ENCODE measurements at places on chromosomes 13 and 19. TPM values are rescaled to one million over a fixed set of nuclear protein-coding genes. Genes with fewer than 3 reads are reported as not detected.

- DNase-seq = no peak
- H3K27ac ChIP-seq = no peak overlapping the region
- H3K4me1 ChIP-seq = peaks cover 8% of the 10 kb centered on the region
- peaks cover 27% of the 10 kb centered on the region for H3K27me3 ChIP-seq
- no peak overlapping the region for H3K4me3 ChIP-seq
- no peaks in the 10 kb centered on the region for H3K36me3 ChIP-seq
Measured at GRCh38 chr13:109152311-109152820, 523.0 kb downstream of the MYO16 start.

DNA sequence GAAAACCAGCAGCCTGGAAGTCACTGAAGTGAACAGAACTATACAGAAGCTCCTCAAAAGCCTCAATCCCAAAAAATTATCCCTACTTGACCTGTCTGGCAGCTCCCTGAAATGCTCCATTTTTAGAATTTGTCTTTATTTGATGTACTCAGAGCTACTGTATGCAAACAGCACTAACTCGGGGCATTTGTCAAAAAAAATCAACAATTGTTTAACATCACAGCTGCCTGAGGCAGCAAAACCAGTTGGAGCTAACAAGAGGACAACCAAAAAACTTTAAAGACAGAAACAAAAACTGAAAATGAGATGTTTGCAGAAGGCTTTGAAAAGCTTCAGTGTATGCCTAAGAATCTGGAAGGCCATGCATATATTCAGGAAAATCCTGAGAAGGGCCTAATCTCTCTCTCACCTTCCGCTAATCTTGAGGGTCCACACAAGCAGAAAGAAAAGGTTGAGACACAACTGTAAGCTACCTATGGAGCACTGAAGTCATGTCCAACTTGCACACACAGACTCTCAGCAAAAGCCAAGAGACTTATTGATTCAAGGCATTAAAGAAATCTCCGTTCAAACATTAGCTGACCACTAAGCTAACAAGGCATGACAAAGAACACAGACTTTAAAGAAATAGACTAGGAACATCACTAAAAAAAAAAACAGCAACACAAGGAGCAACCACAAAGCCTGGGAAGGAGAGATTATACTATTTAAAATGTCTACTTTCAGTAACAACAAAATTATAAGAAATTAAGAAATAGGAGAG lies 16.1 kb downstream of the VWA8 start:
- H3K36me3 ChIP-seq = peaks cover 29% of the 10 kb centered on the region
- peak overlapping the region; percentile 1 for H3K4me3 ChIP-seq
- peaks cover 43% of the 10 kb centered on the region for H3K4me1 ChIP-seq
- H3K27me3 ChIP-seq = no peaks in the 10 kb centered on the region
- peak overlapping the region; percentile 77 for H3K27ac ChIP-seq
- DNase-seq = no peak

GRCh38 chr19:47826800-47827199 lies 5.1 kb downstream of the CRX start:
- peaks cover 6% of the 10 kb centered on the region for H3K4me1 ChIP-seq
- no peaks in the 10 kb centered on the region for H3K36me3 ChIP-seq
- H3K4me3 ChIP-seq = no peak overlapping the region
- H3K27ac ChIP-seq = no peak overlapping the region

DNA sequence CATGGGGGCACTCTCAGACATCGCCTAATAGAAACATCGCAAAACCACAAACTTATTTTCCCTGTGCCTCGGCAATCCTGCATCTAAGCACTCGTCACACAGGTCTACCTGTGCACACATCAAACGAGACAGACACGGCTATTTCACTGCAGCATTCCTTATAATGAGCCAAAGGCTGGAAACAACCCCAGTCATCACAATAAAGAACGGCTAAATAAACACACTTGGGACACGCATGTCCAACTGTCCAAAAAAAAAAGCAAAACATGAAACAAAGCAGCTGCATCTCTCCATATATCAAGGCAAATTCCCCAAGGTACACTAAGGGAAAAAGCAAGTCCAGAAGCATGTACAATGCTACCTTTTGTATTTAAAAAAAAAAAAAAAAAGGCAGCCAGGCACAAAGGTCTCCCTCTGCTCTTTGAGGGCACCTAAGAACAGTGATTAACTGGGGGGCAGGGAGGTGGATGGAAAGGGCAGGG lies 27.2 kb upstream of the CCNP start:
- H3K27ac ChIP-seq = no peak overlapping the region
- H3K4me3 ChIP-seq = no peak overlapping the region
- no peak for DNase-seq
- H3K36me3 ChIP-seq = peaks cover 25% of the 10 kb centered on the region
- H3K27me3 ChIP-seq = no peaks in the 10 kb centered on the region

- H3K4me1 ChIP-seq = no peaks in the 10 kb centered on the region
- no peak overlapping the region for H3K27ac ChIP-seq
- H3K36me3 ChIP-seq = no peaks in the 10 kb centered on the region
Measured at GRCh38 chr13:51562011-51562671, 22.1 kb upstream of the WDFY2 start.

DNA sequence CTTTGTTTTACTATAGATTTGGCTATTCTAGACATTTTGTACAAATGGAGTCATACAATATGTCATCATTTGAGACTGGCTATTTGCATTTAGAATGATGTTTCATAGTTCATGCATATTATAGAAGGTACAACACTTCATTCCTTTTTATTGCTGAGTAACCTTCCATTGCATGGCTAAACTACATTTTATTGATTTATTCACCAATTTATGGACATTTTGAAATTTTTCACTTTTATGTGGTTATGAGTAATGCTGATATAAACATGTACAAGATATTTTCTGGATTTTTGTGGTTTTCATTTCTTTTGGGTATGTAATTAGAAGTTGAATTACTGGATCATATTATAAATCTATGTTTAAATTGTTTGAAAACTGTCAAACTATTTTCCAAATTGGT lies 710.3 kb upstream of the SLITRK5 start:
- H3K4me3 ChIP-seq = no peak overlapping the region
- H3K4me1 ChIP-seq = no peaks in the 10 kb centered on the region
- H3K36me3 ChIP-seq = no peaks in the 10 kb centered on the region

DNA sequence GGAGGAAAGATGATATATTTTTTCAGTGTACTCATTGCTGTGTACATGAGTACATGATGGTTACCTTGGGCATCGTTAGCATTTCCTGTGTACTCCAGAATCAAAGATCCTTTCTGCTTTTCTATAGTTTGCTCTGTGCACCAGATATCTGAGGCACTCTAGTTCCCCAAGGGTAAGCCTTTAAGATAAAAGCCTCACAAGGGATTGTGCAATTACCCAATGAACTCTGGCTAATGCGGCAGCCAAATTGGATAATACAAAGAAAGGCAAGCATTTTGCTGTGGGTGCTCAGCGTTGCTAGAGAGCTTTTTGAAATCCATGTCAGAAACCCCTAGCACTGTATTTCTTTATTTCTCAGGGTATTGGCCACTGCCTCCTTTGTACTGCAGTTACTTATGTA lies 2.9 kb downstream of the CYSLTR2 start:
- DNase-seq = no peak
- no peaks in the 10 kb centered on the region for H3K27me3 ChIP-seq
- H3K4me1 ChIP-seq = peaks cover 27% of the 10 kb centered on the region
- H3K36me3 ChIP-seq = no peaks in the 10 kb centered on the region
- no peak overlapping the region for H3K27ac ChIP-seq
- no peak overlapping the region for H3K4me3 ChIP-seq

- no peak overlapping the region for H3K27ac ChIP-seq
- peaks cover 7% of the 10 kb centered on the region for H3K4me1 ChIP-seq
- no peak overlapping the region for H3K4me3 ChIP-seq
- no peaks in the 10 kb centered on the region for H3K27me3 ChIP-seq
- no peaks in the 10 kb centered on the region for H3K36me3 ChIP-seq
Measured at GRCh38 chr13:33262594-33262993, 23.0 kb downstream of the STARD13 start.

DNA sequence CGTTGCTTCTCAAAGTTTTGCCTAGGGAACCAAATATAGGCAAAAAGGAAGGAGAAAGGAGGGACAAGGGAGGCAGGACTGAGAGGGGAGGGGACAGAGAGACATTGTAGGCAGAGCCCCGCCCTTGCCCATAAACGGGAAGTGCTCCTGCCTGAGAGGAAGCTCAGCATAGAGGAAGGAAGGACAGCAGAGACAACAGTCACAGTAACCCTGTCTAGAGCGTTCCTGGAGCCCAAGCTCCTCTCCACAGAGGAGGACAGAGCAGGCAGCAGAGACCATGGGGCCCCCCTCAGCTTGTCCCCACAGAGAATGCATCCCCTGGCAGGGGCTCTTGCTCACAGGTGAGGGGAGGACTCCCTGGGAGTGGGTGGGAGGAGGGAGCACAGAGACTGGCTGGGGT lies at the start of gene CEACAM21:
TSS of gene CEACAM21 (plus strand) at position 169 of the 400 bp plus-strand sequence. CDS start at position 278, 109 bp downstream.
- H3K4me3 ChIP-seq = no peak within 1 kb of the TSS
- no peak for DNase-seq
- H3K27me3 ChIP-seq = peaks cover 8% of the 10 kb centered on the region
- H3K27ac ChIP-seq = no peak within 1 kb of the TSS

The ITM2B gene
- 207 TPM for total RNA-seq

GRCh38 chr19:53634768-53635167 lies 3.0 kb downstream of the DPRX start:
- no peak overlapping the region for H3K4me3 ChIP-seq
- H3K27ac ChIP-seq = no peak overlapping the region
- H3K36me3 ChIP-seq = no peaks in the 10 kb centered on the region
- no peaks in the 10 kb centered on the region for H3K27me3 ChIP-seq
- H3K4me1 ChIP-seq = no peaks in the 10 kb centered on the region
- DNase-seq = no peak

The OSCAR gene
- not detected for total RNA-seq

GRCh38 chr13:99656092-99656745 lies 154.9 kb downstream of the TM9SF2 start:
- H3K27me3 ChIP-seq = peaks cover 11% of the 10 kb centered on the region
- DNase-seq = peak; percentile 70
- no peak overlapping the region for H3K27ac ChIP-seq
- H3K36me3 ChIP-seq = no peaks in the 10 kb centered on the region
- peaks cover 29% of the 10 kb centered on the region for H3K4me1 ChIP-seq

- H3K36me3 ChIP-seq = no peaks in the 10 kb centered on the region
- DNase-seq = no peak
- H3K27ac ChIP-seq = no peak overlapping the region
- H3K4me1 ChIP-seq = no peaks in the 10 kb centered on the region
- peaks cover 9% of the 10 kb centered on the region for H3K27me3 ChIP-seq
- H3K4me3 ChIP-seq = no peak overlapping the region
Measured at GRCh38 chr19:2394442-2395292, 32.7 kb downstream of the TIMM13 start.

The KLK10 gene
- total RNA-seq = not detected

GRCh38 chr19:46155237-46155636 lies 7.2 kb downstream of the IGFL2 start:
- H3K4me1 ChIP-seq = peaks cover 5% of the 10 kb centered on the region
- no peak for DNase-seq
- no peaks in the 10 kb centered on the region for H3K36me3 ChIP-seq
- H3K4me3 ChIP-seq = no peak overlapping the region
- no peak overlapping the region for H3K27ac ChIP-seq

DNA sequence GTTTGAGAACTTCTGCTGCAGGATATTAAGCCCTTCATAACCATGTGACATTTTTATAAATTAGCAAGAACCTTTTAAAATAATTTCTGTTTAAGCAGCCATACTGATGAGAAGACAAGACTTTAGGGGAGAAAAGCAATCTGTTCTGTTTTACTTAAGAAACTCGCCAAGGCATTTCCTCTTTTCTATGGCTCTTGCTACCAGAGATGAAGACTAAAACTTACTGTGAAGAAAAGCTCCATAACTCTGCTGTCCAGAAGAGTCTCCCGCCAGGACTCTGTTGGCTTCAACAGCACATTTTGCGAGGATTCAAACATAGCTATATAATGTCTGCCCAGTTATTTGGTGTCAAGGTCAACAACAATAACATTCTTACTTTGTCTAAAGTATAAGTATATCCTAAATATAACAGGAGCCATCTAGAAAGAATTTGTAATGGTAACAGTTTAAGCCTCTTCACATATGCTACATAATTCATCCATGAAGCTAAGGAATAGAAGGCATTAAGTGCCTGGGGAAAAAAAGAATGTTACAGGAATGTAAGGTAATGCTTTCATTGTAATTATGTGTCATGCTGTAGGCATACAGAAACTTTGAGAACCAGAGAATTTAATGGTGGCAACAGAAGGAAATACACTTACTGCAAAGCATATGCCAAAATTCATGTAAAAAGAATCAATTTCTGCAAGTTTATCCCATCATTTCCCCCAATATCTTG lies 53.2 kb upstream of the EEF1AKMT1 start:
- H3K4me1 ChIP-seq = peaks cover 2% of the 10 kb centered on the region
- no peak for DNase-seq
- no peaks in the 10 kb centered on the region for H3K27me3 ChIP-seq
- H3K36me3 ChIP-seq = no peaks in the 10 kb centered on the region
- no peak overlapping the region for H3K27ac ChIP-seq

The BCL3 gene
- 2.9 TPM for total RNA-seq

- no peak overlapping the region for H3K4me3 ChIP-seq
- no peaks in the 10 kb centered on the region for H3K27me3 ChIP-seq
- no peak overlapping the region for H3K27ac ChIP-seq
- peaks cover 4% of the 10 kb centered on the region for H3K4me1 ChIP-seq
Measured at GRCh38 chr13:101579281-101579802, 126.9 kb downstream of the ITGBL1 start.

The ZFP14 gene
- total RNA-seq = 19.2 TPM

GRCh38 chr13:77337159-77337558 lies 10.3 kb upstream of the MYCBP2 start:
- H3K36me3 ChIP-seq = no peaks in the 10 kb centered on the region
- peaks cover 35% of the 10 kb centered on the region for H3K27me3 ChIP-seq
- no peak overlapping the region for H3K4me3 ChIP-seq
- DNase-seq = no peak
- H3K4me1 ChIP-seq = no peaks in the 10 kb centered on the region
- no peak overlapping the region for H3K27ac ChIP-seq

DNA sequence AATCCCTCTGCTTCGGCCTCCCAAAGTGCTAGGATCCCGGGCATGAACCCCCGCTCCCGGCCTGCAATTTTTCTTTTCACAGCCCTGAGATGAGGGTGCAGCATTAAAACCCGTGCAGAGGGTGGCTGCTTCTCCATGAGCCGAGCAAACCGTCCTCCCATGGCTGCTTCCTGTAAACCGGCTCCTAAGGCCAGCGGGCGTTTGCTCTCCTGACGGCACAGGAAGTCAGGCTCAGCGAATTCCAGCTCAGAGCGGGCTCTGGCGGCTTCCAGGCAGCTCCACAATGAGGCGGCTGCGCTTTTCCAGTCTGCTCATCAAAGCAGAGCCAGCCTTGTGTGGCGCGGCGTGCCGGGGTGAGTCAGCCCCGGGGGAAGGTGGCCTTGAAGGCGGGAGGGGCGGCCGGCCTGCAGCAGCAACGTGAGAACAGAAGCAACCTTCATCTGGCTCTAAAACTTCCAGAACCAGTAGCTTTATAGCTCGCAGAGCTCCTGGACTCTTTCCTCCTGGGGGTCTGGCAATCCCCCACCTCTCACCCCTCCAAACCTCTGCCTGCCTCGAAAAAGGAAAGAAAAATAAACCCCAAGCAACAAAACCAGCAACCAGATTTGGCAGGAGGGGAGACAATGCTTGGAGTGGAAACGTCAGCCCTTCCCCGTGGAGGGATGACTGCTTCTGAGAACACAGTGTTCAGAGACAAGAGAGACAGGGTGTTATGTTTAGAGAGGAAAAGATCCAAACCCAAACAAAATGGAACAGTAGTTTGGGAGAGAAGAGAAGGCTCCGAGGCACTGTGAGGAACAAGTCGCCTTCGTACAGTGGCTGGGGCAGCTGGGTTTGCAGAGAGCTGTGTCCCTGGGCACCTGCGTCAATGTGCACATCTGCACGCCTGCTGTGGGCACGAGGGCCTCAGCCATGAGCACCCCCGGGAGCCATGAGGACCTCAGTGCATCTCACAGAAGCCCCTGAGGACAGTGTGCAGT lies 67.8 kb downstream of the GADD45B start:
- peak; percentile 73 for DNase-seq
- peak overlapping the region; percentile 97 for H3K27ac ChIP-seq
- H3K4me3 ChIP-seq = no peak overlapping the region
- H3K4me1 ChIP-seq = peaks cover 22% of the 10 kb centered on the region

All from progenitor cell of endocrine pancreas (in vitro differentiated cells).